ENCODE measurements at places on chromosomes 12 and 14.

- DNase-seq = no peak
Measured at GRCh38 chr12:2082321-2082720, 29.5 kb downstream of the CACNA1C start.

DNA sequence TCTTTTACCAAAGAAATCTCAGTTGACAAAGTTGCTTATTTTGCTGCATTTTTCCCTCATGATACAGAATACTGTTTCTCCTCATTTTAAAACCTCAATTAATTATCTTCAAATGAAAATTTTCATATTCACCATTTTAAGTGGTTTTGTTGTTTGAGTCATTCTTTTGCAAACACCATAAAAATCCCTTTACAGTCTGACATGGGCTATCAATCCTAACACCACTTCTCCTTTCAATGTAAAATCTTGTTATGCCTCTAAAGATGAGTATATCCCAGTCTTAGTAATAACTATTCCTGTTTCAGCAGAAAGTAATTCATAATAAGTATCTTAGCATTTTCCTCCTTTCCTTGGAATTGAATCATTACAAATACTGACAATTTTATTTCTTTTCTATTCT is 192.2 kb downstream of the SYT1 start:
- no peak for DNase-seq

DNA sequence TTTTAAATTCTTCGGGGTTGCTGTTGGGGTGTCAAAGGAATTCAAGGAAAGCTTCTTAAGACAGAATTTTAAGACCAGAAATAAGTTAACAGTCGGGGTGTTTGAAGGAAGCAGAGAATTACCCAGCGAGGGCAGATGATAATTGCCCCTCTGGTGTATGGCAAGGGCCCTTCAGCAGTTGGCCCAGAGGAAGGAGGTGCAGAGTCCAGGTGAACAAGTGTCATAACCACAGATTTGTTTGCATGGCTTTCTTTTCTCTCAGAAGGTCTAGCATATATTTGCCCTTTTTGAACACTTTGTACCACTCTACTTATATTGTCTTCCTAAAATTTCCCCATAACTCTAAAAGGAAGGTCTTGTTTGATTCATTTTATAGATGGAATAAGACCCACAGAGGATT is 1.8 kb downstream of the PDE6H start:
- no peak for DNase-seq

- DNase-seq = no peak
Measured at GRCh38 chr12:4991373-4991772, 52.3 kb upstream of the KCNA5 start.

DNA sequence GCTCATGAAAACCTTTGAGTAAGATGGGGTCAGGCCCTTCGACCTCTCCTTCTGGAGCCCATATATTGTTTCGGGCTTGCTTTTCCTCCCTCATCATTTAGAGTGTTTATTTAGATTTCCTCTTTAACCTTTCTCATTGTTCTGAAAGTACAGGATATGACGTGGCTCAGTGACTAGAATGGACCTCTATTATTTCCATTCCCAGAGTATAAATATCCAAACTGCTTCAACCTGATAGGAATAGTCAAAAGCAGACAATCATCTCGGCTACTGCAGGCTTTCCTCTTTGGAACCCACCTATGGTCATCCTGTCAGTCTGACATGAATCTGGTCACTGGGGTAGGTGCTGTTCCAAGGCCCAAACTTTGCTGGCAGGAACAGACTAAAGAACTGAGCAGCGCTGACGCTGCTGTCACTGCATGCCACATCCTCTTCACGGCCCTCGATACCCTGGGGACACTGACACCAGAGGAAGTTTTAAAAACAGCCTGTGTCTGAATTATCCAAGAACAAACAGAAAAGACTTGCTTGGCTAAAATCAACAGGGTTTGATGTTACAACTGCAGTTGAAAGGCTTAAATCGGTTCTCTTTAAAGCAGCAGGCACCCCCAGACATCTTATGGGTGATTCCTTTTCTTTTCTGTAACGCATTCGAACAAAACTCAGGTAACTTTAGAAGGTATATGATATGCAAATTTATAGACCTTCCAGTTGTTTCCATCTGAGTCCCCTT is 5.0 kb upstream of the DDX47 start:
- DNase-seq = peak; percentile 26

- DNase-seq = no peak
Measured at GRCh38 chr14:35754671-35755070, 54.4 kb downstream of the RALGAPA1 start.

GRCh38 chr12:131065279-131065678 is 111.6 kb downstream of the ADGRD1 start:
- no peak for DNase-seq

GRCh38 chr14:103260629-103261124 is 73.4 kb upstream of the EIF5 start:
- no peak for DNase-seq

GRCh38 chr12:11457996-11458645 is 62.8 kb upstream of the PRB2 start:
- no peak for DNase-seq

DNA sequence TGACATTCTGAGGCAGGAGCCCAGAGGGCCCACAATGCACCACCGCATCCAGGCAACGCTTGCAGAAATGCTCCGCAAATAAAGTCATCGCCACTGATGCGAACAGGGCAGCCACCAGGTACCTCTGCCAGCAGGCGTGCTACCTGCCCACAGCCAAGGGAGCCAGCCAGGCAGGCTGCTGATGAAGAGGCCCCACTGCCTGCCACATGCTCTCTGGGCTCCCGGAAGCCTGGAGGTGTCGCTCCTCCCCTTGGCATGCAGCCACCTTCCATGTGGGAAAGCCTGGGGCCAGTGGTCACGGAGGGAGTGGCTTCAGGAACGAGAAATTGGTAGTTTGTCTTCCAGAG is 14.7 kb downstream of the GPR132 start:
- DNase-seq = no peak

DNA sequence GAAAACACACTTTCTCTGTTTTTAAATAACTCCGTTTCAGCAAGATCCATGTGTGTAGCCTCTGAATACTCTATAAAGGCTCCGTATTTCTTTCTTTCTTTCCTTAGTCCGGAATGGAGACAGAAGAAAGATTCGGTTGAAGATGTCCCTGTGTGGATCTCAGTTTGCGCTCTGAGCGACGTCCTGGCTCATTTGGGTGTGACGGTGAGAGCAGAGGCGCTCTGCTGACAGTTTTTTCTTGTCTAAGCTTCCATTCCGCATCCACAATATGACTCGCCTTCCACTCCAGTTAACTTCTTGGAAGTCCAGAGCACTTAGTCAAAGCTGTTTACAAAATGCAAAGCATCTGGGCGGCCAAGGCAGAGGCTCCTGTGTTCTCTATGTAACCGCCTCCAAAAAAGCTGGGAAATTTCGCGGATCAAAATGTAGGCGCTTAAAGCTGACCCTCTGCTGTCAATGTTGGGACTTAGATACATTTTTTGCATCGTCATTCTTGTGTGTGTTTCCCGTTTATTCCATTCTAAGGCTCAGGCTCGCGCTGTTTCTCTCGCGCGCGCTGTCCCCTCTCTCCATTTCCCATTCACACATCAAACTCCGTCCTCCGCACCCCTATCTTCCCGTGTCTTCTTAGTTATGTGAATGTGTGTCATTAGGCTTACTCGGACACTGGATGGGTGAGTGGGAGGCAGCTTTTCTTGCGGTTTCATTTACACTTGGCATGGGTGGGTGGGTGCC is 880 bp upstream of the FLRT2 start:
- DNase-seq = no peak

DNA sequence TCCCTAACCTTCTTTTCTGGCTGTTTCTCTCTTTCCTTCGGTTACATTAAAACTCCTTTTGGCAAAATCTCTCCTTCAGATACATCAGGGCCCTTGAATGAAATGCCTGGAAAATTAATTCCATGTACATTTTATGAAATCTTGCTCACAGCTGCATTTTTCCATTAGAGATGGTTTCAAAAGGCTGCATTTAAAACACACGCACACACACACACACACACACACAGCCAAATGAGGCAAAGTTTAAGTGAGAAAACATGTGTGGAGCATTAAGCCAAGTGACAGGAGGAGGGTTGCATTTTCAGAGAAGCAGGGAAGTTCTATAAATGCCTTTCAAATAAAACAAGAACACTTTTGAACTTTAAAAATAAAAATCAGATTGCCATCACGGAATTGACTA is 216.4 kb downstream of the LRIG3 start:
- DNase-seq = no peak

DNA sequence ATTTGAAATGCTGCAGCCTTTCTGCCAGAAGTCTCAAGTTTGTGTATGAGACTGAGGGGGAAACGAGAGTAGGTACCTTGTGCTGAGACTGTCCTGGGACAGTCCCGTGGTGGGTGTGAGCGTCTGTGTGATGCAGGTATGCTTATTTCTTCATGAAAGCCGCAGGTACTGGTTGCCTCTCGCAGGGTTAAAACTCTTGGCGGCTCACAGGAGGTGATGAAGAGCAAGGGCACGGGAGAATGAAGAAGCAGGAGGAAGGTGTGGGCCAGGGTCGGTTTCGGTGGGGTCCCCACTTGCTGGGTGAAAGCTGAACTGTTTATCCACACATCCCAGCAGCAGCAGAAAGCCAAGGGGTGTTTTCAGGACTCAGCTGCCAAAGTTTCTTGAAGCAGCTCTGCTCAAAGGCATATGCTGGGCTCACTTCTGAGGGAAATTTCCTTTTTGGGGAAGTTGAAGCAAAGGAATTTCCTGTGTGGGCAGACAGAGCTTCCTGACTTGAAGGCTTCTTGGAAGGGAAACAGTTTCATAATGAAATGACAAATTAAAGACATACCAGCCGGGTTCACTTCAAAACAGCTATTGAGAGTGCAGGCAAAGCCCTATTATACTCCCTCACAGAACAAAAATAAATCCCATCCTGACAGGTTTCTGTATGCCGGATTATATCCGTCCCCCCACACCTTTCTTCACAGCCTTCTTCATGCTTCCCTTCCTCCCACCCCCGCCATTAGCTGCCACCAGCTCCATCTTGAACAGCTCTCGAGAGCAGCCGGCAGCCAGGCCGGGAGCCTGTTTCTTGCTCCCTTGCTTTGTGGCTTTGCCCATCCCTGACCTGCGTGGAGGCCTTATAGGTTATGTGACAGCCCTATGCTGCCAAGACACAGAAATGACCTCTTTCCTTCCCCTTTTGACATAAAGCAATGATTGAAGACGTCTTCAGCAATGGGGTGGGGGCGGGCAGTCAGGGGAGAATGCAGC is 116.6 kb downstream of the ETV6 start:
- peak; percentile 71 for DNase-seq

DNA sequence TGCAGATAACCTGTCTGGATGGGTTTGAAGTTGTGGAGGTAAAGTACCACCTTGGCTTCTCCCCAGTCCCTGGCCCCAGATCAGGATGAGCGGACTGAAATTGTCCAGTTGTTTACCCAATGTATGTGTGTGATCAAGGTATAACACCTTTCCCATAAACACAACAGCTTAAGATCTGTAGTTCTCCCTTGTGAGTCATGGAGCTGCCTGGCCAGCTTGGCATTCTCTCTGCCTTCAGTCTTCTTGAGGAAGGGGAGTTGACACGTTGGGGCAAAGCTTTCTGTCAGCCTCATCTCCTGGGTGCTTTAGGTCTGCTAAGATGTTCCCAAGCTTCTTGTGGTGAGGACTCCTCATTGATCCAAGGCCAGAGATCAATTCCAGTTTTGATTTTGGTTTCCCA is 6.1 kb downstream of the C1S start:
- DNase-seq = no peak

- DNase-seq = no peak
Measured at GRCh38 chr14:91300283-91300895, 55.9 kb upstream of the GPR68 start.

DNA sequence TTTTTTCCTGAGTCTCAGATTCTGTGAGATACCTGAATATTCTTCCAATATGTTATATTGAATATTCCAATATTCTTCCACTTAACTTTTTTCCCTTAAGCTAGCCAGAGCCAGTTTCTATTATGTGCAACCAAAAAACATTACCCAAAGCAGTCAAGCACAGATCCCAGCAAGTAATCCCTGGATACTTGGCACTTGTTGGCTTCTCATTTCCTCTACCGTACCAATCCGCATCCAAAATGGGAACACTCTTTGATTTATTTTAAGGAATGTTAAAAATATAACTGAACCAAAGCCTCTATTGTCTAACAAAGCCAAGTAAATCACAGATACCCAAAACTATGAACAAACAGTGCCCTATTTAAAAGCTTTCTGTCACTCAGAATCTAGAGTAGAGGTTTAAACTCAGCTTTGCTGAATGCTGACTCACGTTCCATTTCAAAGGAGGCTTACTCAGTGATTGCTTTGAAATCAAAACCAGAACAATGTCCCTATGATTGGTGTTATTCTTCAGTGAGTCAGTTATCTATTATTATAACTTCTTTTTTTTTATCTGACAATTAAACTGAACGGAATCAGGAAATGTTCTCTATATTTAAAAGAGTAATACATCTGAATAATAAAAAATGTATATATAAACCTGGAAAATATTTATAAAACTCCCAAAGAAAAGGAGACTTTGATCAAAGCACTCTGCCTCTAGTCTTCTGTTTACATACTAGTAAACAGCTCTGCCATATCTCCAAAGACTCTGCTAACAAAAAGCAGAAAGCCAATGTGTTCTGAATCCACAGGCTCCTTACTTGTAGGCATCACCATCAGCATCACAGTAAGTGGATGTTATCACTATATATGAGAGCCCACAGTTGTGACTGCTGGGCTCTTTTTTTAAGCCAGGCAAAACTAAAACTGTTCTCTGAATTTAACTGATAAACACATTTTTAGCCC is 360.8 kb downstream of the CCDC91 start:
- no peak for DNase-seq

- no peak for DNase-seq
Measured at GRCh38 chr14:71720978-71721624, 211.1 kb upstream of the RGS6 start.

- DNase-seq = no peak
Measured at GRCh38 chr14:59895721-59896120, 24.2 kb upstream of the LRRC9 start.

DNA sequence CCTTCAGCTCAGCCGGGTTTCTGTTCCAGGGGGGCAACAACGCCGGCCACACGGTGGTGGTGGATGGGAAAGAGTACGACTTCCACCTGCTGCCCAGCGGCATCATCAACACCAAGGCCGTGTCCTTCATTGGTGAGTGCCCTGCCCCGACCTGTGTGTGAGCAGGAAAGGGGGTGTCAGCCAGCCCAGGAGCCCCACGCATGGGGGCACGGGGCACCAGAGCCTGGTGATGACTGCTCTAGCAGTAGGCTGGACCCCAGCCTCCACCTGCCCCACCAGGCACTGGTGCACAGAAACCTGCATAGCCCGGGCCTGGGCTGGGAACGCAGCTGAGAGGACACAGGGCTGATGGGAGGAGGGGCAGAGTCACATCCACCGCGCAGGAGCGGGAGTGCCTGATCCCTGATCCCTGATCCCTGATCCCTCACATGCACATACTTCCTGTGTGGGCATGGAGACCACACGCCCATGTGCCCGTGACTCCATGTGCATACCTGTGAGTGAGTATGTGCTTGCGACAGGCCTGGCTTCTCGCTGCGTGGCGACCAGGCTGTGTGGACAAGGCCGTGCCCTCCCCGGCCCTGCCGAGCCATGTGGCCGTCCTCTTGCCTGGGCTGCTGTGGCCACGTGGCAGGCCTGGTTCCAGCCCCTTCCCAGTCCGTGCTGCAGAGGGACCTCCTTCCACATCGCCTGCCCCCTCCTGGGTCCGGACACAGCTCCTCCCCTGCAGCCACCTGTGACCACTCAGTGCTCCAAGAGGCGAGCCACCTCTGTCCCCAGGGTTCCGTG is 11.2 kb downstream of the ADSS1 start:
- DNase-seq = no peak

- no peak for DNase-seq
Measured at GRCh38 chr14:73289729-73290128, 52.4 kb downstream of the PAPLN start.

Measured in activated T-cell treated with anti-CD3 and anti-CD28 coated beads for 24 hours (primary cell).